Panc1 (cell line): ENCODE measurements at places on chromosomes 3 and 15.

- H3K4me1 ChIP-seq = no peaks in the 10 kb centered on the region
- no peak overlapping the region for H3K27ac ChIP-seq
- no peak overlapping the region for H3K4me3 ChIP-seq
- DNase-seq = no peak
Observed at GRCh38 chr3:173502983-173503568, 105.5 kb downstream of the NLGN1 start.

GRCh38 chr15:31217067-31217466 is 109.6 kb upstream of the KLF13 start:
- DNase-seq = no peak
- H3K4me1 ChIP-seq = peaks cover 29% of the 10 kb centered on the region
- no peaks in the 10 kb centered on the region for H3K27me3 ChIP-seq
- peak overlapping the region; percentile 83 for H3K27ac ChIP-seq

DNA sequence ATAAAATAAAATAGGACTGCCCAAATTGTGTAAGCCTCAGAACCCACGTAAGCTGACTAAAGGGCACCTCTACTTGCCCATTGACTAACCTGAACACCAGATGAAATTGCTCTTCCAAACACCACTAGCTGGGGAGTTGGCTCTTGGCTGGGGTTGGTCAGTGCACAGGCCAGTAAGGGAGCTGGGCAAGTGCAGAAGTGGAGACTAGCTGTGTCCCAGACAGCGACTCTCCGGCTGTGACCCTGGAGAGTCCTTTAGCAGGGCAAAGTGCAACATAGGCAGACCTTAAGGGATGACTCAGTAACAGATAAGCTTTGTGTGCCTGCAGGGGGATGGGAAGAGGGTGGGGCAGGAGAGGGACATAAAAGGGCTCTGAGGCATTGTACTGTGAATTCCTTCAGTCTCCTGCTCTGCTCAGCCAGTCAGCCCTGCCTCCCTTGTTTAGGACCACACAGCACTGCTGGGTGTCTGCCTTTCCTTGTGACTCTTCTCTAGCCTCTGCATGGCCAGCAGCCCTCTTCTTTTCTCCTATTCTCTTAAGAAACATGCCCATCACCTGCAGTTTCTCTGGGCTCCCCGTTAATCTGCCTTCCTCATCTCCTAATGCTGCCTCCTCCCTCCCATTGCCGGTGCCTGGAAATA is 13.2 kb downstream of the NR1I2 start:
- H3K36me3 ChIP-seq = no peaks in the 10 kb centered on the region
- H3K27ac ChIP-seq = no peak overlapping the region
- no peak overlapping the region for H3K4me3 ChIP-seq
- H3K4me1 ChIP-seq = no peaks in the 10 kb centered on the region
- no peak for DNase-seq

DNA sequence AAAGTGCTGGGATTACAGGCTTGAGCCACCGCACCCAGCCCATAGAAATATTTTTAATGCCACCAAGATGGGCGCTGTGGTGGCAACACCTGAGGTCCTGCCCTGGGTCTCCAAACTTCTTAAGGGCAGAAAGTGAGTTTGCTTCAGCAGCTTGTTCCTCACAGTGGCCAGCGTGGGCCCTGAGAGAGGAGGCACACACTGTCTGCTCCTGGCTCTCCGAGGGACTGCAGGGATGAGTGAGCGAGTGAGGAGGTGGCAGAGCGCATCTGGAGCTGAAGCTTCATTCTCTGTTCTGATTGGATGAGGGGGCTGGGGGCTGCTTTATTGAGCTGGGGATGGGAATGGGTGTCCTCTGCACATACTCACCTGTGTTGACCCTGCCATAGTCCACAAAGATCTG is 57.6 kb upstream of the RAB6B start:
- no peaks in the 10 kb centered on the region for H3K4me1 ChIP-seq
- no peaks in the 10 kb centered on the region for H3K27me3 ChIP-seq
- H3K4me3 ChIP-seq = no peak overlapping the region
- H3K27ac ChIP-seq = no peak overlapping the region
- no peaks in the 10 kb centered on the region for H3K36me3 ChIP-seq

DNA sequence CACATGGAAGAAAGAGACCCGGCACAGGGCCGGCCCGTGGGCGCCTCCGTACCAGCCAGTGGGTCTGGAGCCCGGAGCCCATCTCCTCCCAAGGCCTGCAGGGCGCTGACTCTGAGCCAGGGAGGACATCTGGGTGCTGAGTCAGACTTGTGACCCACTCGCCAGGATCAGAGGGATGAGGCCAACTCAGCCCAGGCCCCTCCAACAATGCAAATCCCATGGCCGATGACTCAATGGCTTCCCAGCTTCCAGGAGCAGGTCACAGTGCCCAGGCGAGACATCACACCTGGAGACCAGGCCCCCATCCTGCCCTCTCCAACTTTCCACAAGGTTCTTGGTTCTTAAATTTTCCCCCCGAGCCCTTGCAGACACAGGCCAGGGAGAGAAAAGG is 95.1 kb downstream of the LRIG1 start:
- H3K4me3 ChIP-seq = no peak overlapping the region
- no peaks in the 10 kb centered on the region for H3K27me3 ChIP-seq
- no peak for DNase-seq
- no peaks in the 10 kb centered on the region for H3K4me1 ChIP-seq
- H3K27ac ChIP-seq = no peak overlapping the region

DNA sequence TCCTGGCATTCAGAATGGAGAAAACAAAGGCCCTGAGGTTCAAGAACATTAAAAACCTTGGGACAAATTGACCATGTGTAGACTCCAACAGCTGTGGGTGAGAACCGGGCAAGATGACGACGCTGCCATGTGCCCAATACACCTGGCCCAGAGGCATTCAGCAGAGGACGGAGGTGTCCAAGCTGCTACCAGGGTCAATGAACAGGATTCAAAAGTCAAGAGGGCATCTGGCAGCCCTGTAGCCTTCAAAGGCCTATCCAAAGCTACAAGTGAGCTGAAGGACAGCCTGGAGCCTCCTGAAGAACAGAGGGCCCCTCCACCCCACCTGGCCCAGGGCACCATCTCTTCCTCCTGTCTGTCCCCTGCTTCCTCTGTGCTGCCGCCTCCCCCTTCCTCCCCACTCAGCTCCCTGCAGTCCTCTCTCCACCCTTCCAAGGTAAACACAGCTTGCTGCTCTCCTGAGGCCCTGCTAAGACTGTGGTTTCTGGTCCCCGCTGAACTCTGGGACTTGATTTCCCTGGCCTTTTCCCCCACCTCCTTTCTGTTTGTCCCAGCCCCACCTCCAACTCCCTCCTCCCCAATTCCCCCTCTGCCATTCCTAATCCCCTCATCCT is 57.5 kb downstream of the HMCES start:
- no peaks in the 10 kb centered on the region for H3K36me3 ChIP-seq
- H3K4me1 ChIP-seq = no peaks in the 10 kb centered on the region
- no peak for DNase-seq

DNA sequence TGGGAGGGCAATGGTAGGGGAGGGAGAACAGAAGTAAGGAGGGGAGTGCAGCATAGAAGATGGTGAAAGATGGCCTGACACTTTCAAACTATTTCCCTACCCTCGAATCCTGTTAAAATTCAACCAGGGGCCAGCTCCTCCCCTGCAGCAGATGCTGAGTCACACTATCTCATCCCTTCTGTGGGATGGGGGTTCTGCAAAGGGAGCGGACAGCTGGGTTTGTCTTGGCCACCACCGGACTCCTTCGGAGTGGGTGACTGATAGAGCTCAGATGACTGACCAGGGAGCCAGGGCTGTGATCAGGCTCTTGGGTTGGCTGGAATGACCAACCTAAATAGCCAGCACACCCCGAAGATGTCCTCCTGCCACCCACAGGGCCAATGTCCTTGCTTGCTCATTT is 33.6 kb upstream of the TMCC1 start:
- H3K36me3 ChIP-seq = no peaks in the 10 kb centered on the region
- no peaks in the 10 kb centered on the region for H3K4me1 ChIP-seq
- no peak for DNase-seq
- no peak overlapping the region for H3K27ac ChIP-seq
- no peaks in the 10 kb centered on the region for H3K27me3 ChIP-seq

GRCh38 chr3:152335273-152335672 is 66.5 kb downstream of the MBNL1 start:
- no peaks in the 10 kb centered on the region for H3K27me3 ChIP-seq
- H3K27ac ChIP-seq = no peak overlapping the region
- H3K4me1 ChIP-seq = peaks cover 19% of the 10 kb centered on the region
- H3K36me3 ChIP-seq = no peaks in the 10 kb centered on the region
- no peak for DNase-seq

GRCh38 chr15:35281515-35281914 is 196.4 kb upstream of the NANOGP8 start:
- H3K4me3 ChIP-seq = no peak overlapping the region
- H3K27me3 ChIP-seq = no peaks in the 10 kb centered on the region
- H3K27ac ChIP-seq = no peak overlapping the region
- no peaks in the 10 kb centered on the region for H3K36me3 ChIP-seq

DNA sequence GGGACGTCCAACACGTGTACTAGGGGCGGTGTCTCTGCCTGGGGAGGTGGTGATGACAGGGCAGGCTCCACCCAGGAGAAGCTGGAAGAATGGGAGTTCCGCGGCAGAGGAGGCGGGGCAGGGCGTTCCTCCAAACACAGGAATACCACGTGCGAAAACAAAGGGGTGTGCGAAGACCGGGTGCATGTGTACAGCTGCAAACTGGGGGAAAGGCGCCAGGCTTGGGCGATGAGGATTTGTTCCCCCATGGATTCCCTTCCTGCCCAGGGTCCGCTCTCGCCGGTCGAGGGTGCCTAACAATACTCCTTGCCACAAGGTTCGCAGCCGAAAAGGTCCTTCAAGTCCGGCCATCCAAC is 500 bp upstream of the ZSCAN2 start:
- no peak overlapping the region for H3K27ac ChIP-seq
- no peaks in the 10 kb centered on the region for H3K36me3 ChIP-seq
- H3K4me1 ChIP-seq = 0 out of 2 replicates have a peak, but pooled peaks cover 3% of the 10 kb centered on the region
- peak overlapping the region; percentile 76 for H3K4me3 ChIP-seq
- peak; percentile 76 for DNase-seq

GRCh38 chr3:134737516-134737915 is 57.5 kb upstream of the EPHB1 start:
- peaks cover 31% of the 10 kb centered on the region for H3K27me3 ChIP-seq
- H3K27ac ChIP-seq = no peak overlapping the region
- no peak for DNase-seq
- H3K4me1 ChIP-seq = no peaks in the 10 kb centered on the region

DNA sequence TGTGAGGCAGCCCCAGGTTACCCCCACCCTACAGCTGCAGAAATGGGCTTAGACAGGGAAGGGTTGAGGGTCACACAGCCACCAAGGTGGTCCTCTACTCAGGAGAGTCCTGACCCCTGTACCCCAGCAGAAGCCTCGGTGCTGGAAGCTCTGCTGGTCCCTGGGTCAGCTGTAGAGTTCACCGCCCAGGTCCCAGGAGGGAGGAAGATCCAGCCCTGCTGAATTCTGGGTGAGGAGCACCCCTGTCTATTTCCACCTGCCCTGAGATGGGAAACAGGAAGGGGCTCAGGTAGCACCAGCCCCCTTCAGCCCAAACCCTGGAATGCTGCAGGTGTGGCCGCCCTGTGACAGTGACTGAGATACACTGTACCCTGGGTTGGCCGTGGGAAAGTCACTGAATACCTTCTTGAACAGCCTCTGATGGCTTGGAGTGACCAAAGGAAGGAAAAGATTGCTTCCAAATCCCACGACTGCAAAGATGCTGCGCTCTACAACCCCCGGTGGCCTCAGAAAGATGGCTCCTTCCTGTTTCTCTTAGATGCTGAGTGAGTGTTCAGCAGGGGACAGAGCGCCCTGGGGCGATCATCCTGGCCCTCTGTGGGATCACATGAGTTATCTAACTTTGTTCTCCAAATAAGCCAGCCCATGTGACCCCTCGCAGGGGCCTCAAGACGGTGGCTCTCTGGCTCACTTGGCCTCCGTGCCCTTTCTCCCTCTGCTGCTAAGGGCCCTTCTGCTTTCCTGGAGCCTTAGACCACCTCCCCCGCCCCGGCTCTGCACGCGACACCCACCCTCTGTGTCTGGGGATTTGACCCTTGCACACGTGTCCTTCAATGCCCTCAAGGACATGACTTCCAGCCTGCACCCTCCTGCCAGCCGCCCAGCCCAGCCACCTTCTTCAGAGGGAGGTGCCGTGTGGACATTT is 141.9 kb downstream of the NSMCE3 start:
- no peak for DNase-seq
- H3K4me1 ChIP-seq = no peaks in the 10 kb centered on the region
- no peak overlapping the region for H3K4me3 ChIP-seq
- no peaks in the 10 kb centered on the region for H3K36me3 ChIP-seq
- no peak overlapping the region for H3K27ac ChIP-seq

GRCh38 chr3:48624767-48625166 is 3.2 kb upstream of the TMEM89 start:
- DNase-seq = no peak
- H3K27ac ChIP-seq = no peak overlapping the region
- no peaks in the 10 kb centered on the region for H3K36me3 ChIP-seq
- H3K27me3 ChIP-seq = no peaks in the 10 kb centered on the region
- H3K4me3 ChIP-seq = no peak overlapping the region
- no peaks in the 10 kb centered on the region for H3K4me1 ChIP-seq

DNA sequence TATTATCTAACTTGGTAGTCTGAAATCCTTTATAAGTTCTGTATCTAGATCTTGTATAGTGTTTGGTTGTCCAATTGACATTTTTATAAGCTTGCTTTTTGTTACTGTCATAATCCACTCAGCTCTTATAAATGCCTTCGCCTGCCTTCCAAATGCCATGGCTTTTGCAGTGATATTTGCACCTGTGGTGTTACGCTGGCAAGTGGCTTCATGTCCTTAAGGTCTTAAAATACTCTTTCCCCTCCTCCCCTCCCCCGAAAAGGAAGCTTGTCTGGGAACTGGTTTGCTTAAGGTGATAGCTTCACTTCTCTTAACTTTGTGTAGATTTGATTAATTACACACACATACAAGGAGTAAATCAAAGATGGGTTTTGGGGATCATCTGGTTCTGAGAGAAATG is 62.0 kb downstream of the ABHD2 start:
- peaks cover 3% of the 10 kb centered on the region; the same call in 1 of the 2 replicates for H3K4me1 ChIP-seq
- no peak overlapping the region for H3K27ac ChIP-seq
- DNase-seq = no peak
- peaks cover 8% of the 10 kb centered on the region; the same call in 1 of the 2 replicates for H3K36me3 ChIP-seq
